Progenitor cell of endocrine pancreas (in vitro differentiated cells): ENCODE measurements at places on chromosomes 2 and 18. TPM values are rescaled to one million over a fixed set of nuclear protein-coding genes. Genes with fewer than 3 reads are reported as not detected.

- DNase-seq, result no peak
- peaks cover 20% of the 10 kb centered on the region for H3K4me1 ChIP-seq
- peak overlapping the region; percentile 97 for H3K4me3 ChIP-seq
- peaks cover 8% of the 10 kb centered on the region for H3K36me3 ChIP-seq
- no peaks in the 10 kb centered on the region for H3K27me3 ChIP-seq
Observed at GRCh38 chr18:36127836-36128529, 1.2 kb downstream of the SLC39A6 start.

DNA sequence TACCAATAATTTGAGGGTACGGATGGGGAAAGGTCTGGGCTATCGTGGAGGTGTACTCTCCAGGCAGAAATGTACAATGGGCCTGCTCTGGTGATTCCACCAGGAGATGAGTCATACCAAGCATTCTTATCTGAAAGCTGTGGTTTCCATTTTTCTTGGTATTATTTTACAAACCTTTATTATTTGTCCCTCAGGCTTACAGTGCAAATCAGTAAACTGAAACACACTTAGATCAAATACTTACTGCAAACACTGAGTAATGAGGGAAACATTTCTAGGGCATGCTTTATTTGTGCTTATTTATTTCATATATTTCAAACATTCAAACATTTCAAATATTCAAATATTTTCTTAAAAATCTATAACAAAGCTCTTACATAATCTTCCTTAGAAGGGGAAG lies 319.8 kb downstream of the RND3 start:
- no peaks in the 10 kb centered on the region for H3K36me3 ChIP-seq
- DNase-seq, result no peak
- H3K27ac ChIP-seq, result no peak overlapping the region
- H3K4me3 ChIP-seq, result no peak overlapping the region
- H3K4me1 ChIP-seq, result peaks cover 9% of the 10 kb centered on the region

GRCh38 chr18:45320724-45321123 lies 294.6 kb upstream of the SLC14A2 start:
- H3K27me3 ChIP-seq, result peaks cover 37% of the 10 kb centered on the region
- no peak overlapping the region for H3K27ac ChIP-seq
- DNase-seq, result no peak

GRCh38 chr2:182509216-182509615 lies 82.4 kb upstream of the PDE1A start:
- no peak for DNase-seq
- no peaks in the 10 kb centered on the region for H3K27me3 ChIP-seq
- peaks cover 1% of the 10 kb centered on the region for H3K4me1 ChIP-seq
- no peaks in the 10 kb centered on the region for H3K36me3 ChIP-seq

GRCh38 chr2:160471950-160472349 lies 21.7 kb downstream of the RBMS1 start:
- peaks cover 10% of the 10 kb centered on the region for H3K4me1 ChIP-seq
- no peaks in the 10 kb centered on the region for H3K27me3 ChIP-seq

DNA sequence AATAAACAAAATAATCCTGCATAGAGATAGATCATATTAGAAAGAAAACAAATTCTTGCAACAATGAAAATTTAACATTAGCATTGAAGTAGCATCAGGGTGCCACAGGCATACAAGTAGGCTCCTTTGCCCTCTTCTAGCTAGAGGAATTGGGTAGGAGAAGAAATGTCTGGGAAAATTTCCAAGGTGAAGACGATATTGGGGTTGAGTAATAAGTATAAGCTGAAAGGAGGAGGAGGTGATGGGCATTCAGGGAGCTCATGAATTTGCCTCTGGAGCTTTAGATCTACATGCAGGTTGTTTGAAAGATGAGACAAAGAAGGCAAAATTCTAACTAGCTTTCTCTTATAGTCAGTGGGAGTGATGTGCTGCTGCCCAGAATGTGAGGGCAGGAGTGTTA lies 504.9 kb downstream of the CCDC85A start:
- DNase-seq, result no peak
- H3K27ac ChIP-seq, result no peak overlapping the region
- no peaks in the 10 kb centered on the region for H3K36me3 ChIP-seq
- no peak overlapping the region for H3K4me3 ChIP-seq
- H3K4me1 ChIP-seq, result no peaks in the 10 kb centered on the region

DNA sequence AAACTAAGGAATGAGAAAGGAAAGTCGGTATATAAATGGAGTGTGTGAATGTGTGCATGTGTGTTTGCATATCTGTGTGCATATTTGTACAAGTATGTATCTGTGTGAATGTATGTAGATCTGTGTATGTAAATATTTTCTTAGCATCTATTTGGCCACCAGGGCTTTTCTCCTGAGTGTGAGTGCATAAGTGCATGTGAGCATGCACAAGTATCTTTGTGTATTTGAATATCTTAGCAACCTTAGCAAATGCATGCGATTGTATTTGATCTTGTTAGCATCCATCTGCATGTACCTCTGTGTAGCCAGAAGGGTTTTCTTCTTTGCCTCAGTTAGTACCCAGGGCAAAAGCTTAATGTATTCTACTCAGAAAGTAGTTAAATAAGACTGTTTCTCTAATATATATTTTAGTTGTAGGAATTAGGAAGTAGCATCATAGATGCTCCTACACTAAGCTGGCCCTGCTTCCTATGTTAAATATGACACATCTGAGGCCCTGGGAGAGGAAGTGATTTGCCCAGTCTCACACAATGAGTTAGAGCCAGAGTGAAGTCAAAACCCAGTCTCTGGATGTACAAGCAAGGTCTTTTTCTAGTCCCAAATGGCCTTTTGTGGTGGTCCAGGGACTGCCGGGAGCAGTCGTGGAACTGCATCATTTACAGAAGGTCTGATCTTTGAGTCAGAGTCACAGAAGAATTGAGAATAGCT lies 9.2 kb downstream of the FKBP1B start:
- no peaks in the 10 kb centered on the region for H3K27me3 ChIP-seq

GRCh38 chr2:1586923-1587840 lies 157.1 kb downstream of the PXDN start:
- no peak overlapping the region for H3K27ac ChIP-seq
- H3K4me3 ChIP-seq, result no peak overlapping the region
- no peak for DNase-seq
- H3K27me3 ChIP-seq, result peaks cover 33% of the 10 kb centered on the region

GRCh38 chr2:237101118-237101979 lies 15.7 kb downstream of the COPS8 start:
- H3K4me3 ChIP-seq, result no peak overlapping the region
- H3K36me3 ChIP-seq, result peaks cover 19% of the 10 kb centered on the region
- peak overlapping the region; percentile 92 for H3K27ac ChIP-seq
- DNase-seq, result no peak
- H3K27me3 ChIP-seq, result no peaks in the 10 kb centered on the region
- peaks cover 9% of the 10 kb centered on the region for H3K4me1 ChIP-seq

GRCh38 chr2:236971919-236972381 lies 113.7 kb upstream of the COPS8 start:
- no peak for DNase-seq
- peaks cover 28% of the 10 kb centered on the region for H3K4me1 ChIP-seq
- H3K4me3 ChIP-seq, result no peak overlapping the region
- H3K36me3 ChIP-seq, result no peaks in the 10 kb centered on the region
- H3K27me3 ChIP-seq, result peaks cover 37% of the 10 kb centered on the region

- H3K36me3 ChIP-seq, result peaks cover 5% of the 10 kb centered on the region
- no peaks in the 10 kb centered on the region for H3K27me3 ChIP-seq
- peaks cover 30% of the 10 kb centered on the region for H3K4me1 ChIP-seq
- H3K4me3 ChIP-seq, result peak overlapping the region; percentile 23
- DNase-seq, result no peak
Observed at GRCh38 chr2:43005245-43005974, 213.0 kb upstream of the HAAO start.

GRCh38 chr2:170321526-170321925 lies 143.6 kb downstream of the MYO3B start:
- peaks cover 5% of the 10 kb centered on the region for H3K36me3 ChIP-seq
- H3K27ac ChIP-seq, result no peak overlapping the region
- H3K4me3 ChIP-seq, result no peak overlapping the region
- H3K4me1 ChIP-seq, result peaks cover 3% of the 10 kb centered on the region
- DNase-seq, result no peak

DNA sequence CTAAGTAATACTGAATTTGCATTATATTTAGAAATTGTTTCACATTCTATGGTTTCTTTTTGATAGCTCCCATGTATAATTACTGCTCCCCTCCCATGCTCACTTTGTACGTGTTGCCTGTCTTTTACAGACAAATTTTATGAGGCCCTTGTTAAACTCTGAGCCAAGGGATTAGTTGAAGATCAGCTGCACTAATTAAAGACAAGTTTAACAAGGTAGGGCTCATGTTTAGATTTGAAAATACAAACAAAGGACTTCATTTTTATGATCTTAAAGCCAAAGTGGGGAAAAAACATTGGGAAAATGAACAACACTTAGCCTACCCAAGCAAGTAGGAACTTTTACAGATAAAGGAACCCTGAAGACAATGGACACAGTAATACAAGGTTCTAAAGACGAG lies 46.2 kb downstream of the ARHGAP28 start:
- peaks cover 40% of the 10 kb centered on the region for H3K4me1 ChIP-seq
- peaks cover 10% of the 10 kb centered on the region for H3K36me3 ChIP-seq
- H3K27me3 ChIP-seq, result no peaks in the 10 kb centered on the region
- DNase-seq, result no peak
- peak overlapping the region; percentile 78 for H3K27ac ChIP-seq

DNA sequence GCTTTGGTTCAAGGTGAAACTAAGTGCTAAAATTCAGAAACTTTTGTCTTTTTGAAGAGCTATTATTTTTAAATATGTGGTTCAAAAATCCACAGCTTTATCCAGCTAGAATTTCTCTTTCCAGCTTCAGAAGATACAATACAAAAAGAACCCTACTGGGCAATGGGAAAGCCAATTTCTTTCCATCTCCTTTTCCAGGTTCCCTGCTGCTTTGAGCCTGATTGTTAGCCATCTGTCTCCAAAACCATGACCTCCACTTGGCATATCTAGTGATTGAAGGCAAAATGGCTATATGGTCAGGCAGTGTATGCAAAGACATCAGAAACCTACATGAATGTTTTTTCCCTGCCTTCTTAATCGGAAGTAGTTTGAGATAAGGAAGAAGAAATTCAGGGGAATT lies 134.1 kb downstream of the KCNH7 start:
- DNase-seq, result no peak
- no peak overlapping the region for H3K4me3 ChIP-seq
- peaks cover 1% of the 10 kb centered on the region for H3K36me3 ChIP-seq
- H3K27ac ChIP-seq, result no peak overlapping the region
- H3K4me1 ChIP-seq, result peaks cover 7% of the 10 kb centered on the region

DNA sequence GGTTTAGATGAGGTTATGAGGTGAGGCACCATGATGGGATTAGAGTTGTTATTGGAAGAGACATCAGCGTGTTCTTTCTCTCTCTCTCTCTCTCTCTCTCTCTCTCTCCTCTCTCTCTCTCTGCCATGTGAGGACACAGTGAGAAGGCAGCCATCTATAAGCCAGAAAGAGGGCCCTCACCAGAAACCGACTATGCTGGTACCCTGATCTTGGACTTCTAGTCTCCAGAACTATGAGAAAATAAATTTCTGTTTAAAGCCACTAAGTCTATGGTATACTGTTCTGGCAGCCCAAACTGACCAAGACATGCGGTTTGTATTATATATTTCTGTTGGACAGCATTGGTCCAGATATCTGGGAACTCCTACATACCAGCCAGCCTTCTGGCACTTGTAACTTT lies 3.5 kb upstream of the LIPG start:
- H3K27ac ChIP-seq, result no peak overlapping the region
- H3K36me3 ChIP-seq, result no peaks in the 10 kb centered on the region
- H3K27me3 ChIP-seq, result no peaks in the 10 kb centered on the region
- no peak for DNase-seq
- H3K4me1 ChIP-seq, result peaks cover 17% of the 10 kb centered on the region
- H3K4me3 ChIP-seq, result no peak overlapping the region

GRCh38 chr2:8479298-8479697 lies 202.6 kb upstream of the ID2 start:
- no peaks in the 10 kb centered on the region for H3K36me3 ChIP-seq
- peaks cover 34% of the 10 kb centered on the region for H3K4me1 ChIP-seq
- no peak overlapping the region for H3K4me3 ChIP-seq
- H3K27ac ChIP-seq, result no peak overlapping the region

DNA sequence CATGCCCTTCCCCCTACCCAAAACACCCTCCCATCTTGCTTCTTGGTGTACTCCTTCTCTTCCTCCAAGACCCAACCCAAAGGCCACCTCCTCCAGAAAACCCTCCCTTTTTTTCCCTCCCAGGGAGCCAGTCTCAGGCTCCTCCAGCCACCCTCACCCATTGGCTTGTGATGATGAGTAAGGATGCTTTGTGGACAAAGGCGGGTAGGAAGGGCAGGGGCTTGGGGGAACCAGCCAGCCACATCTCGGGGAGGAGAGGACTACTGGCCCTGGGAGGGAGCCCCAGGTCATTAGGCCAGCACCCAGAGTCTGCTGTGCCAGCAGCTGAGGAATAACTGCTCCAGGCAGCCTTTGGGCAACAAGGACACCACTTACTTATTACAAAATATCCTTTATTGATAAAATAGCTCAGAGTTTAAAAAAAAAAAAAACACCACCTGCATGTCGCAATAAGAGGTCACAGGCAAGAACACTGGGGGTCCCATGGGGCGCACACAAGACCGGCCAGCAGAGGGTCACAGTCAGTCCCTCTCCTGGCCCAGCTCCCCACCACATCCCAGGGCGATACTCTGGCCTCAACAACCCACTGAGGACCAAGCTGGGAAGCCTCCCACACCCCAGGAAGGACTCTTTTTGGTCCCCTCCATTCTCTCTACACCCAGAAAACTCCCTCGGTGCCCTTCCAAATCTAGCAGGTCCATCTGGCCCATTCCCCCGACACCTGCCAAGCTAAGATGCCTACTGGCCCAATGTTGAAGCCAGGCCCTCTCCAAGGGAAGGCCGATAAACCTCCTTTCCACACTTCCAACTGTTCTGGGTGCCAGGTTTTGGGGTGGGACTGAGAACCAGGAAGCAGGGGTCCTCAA lies 3.6 kb downstream of the ADRA2B start:
- no peak overlapping the region for H3K4me3 ChIP-seq
- no peak overlapping the region for H3K27ac ChIP-seq
- no peaks in the 10 kb centered on the region for H3K36me3 ChIP-seq
- H3K27me3 ChIP-seq, result peaks cover 26% of the 10 kb centered on the region

The KCNE4 gene
- 0.60 and 0.72 TPM in 2 replicates for total RNA-seq

The MOB4 gene
- 29.8 and 41.4 TPM in 2 replicates for total RNA-seq

The DLX1 gene
- total RNA-seq, result 1.7 and 4.1 TPM in 2 replicates

The DAPL1 gene
- not detected in 2 replicates for total RNA-seq

The SMYD1 gene
- not detected in 2 replicates for total RNA-seq

The TDRD15 gene
- total RNA-seq, result 0.04 TPM in 1 of 2 replicates, not detected in the other
